ENCODE measurements at places on chromosomes 16 and 17.

- no peak for DNase-seq
Observed at GRCh38 chr16:67026570-67026969, 2.4 kb upstream of the CBFB start.

DNA sequence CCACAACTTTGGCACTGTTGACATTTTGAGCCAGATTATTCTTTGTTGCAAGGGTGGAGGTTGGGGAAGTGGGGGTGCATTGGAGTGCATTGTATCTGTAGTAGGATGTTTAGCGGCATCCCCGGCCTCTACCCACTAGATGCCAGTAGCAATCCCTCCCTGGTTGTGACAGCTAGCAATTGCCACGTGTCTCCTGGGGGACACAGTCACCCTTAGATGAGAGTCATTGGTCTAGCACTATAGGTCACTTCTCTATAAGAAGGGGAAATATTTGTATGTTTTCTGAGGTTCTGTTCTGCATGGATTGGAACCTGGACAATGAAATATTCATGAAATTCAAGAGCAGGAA, 32.4 kb downstream of the MSI2 start:
- DNase-seq = no peak

- no peak for DNase-seq
Observed at GRCh38 chr16:19830902-19831560, 53.6 kb downstream of the GPRC5B start.

- DNase-seq = no peak
Observed at GRCh38 chr16:12017558-12017957, 41.0 kb downstream of the SNX29 start.

- DNase-seq = no peak
Observed at GRCh38 chr16:11029948-11030347, 85.6 kb downstream of the CLEC16A start.

DNA sequence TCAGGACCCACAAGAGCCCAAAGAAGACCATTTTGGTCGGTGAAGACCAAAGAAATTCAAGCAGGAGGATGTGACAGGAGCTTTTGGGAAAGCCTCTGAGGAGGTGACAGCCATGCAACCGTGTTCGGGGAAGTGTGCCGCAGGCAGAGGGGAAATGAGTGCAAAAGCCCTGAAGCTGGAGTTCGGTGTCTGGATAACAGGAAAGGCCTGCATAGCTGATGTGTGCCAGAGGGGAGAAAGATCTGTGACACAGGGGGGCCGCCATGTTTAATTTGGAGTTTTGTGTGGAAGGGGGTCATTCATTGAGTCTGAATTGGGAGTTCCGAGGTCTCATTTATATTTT, 870 bp upstream of the ZC3H7A start:
- no peak for DNase-seq

- DNase-seq = no peak
Observed at GRCh38 chr17:58788199-58788598, 32.5 kb downstream of the PPM1E start.

All from activated CD8-positive, alpha-beta memory T cell treated with anti-CD3 and anti-CD28 coated beads for 1 hour (primary cell).